Left renal cortex interstitium (tissue), 4 donors: ENCODE measurements at places on chromosomes 6 and 20.

DNA sequence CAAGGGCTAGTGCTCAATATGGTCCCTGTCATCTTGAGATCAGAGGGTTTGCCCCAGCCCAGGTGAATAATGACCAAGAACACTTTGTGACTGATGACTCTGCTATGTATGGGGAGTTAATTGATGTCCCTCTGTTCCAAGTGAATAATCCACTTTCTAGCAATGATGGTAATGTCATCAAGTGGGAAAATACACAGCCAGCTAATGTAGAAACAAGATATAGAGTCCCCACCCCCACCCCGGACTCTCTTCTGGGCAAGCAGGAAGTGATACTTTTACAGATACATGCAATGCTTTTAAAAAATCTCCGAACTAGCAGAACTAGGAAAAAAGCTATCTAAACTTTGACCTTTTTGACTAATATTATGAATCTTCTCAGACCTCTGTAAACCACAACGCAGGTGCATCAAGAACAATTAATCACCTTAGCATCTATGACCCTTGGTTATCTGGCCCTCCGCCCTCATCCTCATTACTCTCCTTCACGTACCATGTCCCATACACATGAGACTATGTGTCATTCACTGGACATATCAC lies 30.5 kb downstream of the CNR1 start:
- no peak for DNase-seq

DNA sequence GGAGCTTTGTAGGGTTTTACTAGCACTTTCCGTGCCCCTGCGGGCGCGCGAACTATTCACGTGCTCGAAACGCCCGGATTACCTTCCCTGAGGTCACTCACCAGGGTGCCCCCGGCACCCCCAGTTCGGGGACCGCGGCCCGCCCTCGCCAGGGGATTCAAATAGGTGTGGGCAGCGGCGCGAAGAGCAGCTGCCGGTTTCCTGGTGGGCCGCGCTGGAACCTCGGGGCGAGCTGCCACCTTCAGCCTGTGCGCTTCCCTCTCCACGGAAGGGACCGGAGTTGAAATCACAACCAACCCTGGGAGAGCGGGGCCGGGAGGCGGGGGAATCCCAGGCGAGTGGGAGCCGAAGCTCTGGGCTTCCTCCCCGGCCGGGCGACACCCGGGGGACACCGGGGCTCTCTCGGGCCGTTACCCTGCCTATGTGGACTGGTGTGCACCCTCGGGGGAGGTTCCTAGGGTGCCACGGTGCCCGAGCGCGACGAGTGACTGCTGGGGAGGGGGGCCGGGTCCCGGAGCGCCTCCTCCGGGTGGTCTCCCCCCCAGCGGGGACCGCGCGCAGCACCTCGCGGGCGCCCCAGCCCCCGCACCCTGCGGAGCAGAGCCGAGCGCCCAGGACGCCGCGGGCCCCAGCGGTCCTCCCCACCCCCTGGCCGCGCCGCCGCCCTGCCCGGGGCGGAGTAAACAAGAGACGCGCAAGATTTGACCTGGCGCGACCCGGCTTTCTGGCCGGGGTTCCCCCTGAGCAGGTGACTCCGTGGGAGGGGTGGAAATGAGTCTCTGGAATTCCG lies 2.1 kb upstream of the HIVEP2 start:
- DNase-seq = peak; percentile 59

DNA sequence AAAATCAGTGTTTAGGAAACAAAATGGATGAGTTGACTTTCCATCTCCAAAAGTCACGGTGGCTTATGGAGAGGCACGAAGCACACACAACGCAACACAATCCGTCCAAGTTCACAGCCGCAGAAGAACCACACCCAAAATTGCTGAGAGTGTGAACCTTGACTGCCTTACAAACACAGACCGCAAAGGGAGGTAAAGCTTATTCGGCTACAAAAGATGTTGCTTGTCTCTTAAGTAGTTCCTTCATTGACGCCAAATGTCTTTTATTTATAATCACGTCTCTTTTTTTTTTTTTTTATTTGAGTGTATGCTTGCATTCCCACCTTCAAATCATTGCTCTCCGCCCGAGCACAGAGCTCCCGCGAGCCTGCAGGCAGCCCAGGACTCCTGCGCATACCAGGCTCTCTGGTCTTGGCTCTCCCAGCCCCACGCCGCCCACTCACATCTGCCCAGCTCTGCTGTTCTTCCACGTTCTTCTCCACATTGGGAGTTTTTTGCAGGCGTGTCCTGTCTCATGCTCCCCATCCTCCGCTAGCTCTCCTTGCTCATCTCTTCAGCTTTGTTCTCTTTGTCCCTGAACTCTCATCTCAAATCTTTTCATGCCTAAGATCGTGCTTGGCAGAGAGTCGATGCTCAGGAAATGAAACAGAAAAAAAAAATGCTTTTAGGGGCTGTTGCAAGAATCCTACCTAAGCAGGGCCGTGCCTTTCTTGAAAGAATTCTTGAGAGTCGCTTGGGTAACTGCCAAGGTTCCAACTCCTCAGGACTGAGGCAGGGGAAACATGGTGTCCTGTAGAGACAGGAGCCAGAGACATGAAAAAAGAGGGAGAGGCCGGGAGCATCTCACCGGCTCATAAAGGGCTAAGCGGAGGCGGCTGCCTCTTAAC lies 25.8 kb downstream of the LY86 start:
- no peak for DNase-seq

DNA sequence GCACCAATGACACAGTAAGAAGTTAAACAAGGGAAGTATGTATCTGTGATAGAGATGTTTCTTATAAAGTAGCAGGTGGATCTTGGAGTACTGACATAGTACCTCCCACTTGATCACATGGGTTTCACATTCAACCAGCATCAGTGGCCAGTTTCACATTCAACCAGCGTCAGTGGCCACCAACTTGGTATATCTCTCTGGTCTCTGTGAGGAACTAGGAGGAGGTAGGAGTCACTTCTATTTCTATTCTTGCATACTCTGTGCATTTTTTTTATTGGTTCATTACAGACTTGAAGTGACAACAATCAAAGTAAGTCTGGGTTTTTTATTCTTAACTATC lies 200.3 kb upstream of the SIM1 start:
- DNase-seq = no peak

- no peak for DNase-seq
Measured at GRCh38 chr6:47027315-47027714, 14.8 kb downstream of the ADGRF1 start.

DNA sequence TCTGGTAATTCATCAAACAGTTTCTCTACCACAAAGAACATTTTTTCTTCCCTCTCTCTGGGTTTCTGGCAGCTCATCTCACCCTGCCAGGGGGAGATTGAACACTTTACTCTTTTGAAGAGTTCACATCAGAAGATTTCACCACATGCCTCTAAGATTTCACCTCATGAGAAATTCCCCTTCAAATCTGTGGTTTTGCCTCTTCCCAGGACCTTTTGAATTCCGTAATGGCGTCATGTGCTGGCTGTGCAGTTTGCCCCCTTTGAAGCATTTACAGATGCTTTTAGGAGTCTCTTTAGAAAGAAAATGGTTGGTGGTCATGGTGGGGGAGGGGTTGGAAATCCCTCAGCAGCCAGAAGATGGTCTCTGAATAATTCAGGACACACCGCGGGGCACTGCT lies 486.1 kb downstream of the QKI start:
- DNase-seq = no peak

GRCh38 chr6:30979690-30980089 lies 3.8 kb upstream of the MUC21 start:
- DNase-seq = no peak

GRCh38 chr20:35225319-35226125 lies 968 bp upstream of the MMP24 start:
- DNase-seq = no peak

- no peak for DNase-seq
Measured at GRCh38 chr6:52514514-52514913, 62.3 kb downstream of the TRAM2 start.

- DNase-seq = no peak
Measured at GRCh38 chr6:166921570-166921969, 34.8 kb downstream of the RNASET2 start.

DNA sequence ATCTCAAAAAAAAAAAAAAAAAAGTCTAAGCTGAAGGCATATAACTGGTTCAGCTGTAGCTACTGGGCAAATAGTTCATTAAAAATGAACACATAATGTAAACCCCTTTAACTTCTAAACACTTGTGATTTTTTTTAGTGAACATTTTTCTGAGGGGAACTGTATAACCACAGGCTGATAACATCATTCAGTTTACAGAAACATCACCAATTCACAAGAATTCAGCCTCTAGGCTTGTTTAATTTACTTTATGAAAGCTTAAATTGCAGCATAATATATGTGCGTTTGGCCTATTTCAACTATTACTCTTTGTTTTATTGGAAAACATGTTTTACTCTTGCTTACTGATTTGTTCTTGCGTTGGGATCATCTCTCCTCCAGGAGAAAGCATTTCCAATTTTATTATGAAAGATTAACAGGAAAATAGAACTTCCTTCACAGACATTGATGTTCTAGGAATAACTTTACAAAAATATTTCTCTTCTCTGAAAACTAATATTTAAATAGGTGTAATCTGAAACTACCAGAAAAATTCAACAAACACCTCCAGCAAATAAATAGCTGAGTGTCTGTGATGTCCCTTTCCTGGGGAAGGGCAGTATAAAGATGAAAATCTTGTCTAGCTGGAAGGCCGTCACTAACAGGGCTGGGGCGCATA lies 284.5 kb downstream of the UST start:
- no peak for DNase-seq

DNA sequence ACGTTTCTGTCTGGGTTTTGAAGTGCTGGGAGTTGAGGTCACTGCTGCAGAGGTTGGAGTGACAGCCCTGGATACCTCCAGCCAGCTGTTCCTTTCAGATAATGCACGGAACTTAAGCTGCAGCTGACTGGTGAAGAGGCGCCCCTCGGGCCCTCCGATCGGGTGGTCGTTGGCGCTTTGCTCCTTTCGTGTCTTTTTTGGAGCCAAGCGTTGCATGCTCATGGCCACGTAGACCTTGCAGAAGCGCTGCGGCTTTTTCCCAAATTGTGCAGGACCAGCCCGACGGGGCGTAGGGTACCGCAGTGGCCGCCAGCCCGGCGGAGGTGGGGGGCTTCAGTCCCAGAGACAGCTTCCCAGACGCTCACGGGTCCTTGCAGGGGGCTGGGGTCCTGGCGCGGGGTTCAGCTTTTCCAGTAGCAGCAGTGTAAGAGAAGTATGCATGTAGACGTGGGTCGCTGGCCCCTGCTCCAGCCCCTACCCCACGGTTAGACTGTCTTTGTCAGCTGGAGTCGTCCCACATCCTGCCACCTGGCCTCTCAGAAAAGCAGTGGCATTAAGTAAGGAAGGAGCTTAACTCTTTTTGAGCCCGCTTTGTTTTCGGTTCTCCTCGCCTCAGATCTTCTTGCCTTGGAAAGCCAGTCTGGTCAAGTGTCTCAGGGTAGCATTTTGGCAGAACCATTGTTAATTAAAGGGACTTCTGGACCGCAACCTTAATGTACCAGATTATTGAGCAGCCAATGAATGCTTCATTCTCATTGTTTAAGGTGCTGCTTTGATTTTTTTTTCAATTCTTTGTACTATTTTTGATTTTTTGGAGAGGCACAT lies 838 bp downstream of the TNFAIP3 start:
- no peak for DNase-seq

- DNase-seq = no peak
Measured at GRCh38 chr6:106789428-106790148, 160.2 kb downstream of the QRSL1 start.

DNA sequence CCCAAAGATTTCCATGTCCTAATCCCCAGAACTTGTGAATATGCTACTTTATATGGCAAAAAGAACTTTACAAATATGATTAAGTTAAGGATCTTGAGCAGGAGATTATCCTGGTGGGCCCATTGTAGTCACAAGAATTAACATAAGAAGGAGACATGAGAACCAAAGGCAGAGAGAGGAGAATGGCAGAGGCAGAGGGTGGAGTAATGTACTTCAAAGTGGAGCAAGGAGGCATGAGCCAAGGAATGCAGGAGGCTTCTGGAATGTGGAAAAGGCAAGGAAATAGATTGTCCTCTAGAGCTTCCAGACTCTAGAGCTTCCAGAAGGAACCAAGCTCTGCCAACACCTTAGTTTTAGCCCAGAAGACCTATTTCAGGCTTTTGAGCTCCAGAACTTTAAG lies 147.4 kb downstream of the MOXD1 start:
- no peak for DNase-seq

DNA sequence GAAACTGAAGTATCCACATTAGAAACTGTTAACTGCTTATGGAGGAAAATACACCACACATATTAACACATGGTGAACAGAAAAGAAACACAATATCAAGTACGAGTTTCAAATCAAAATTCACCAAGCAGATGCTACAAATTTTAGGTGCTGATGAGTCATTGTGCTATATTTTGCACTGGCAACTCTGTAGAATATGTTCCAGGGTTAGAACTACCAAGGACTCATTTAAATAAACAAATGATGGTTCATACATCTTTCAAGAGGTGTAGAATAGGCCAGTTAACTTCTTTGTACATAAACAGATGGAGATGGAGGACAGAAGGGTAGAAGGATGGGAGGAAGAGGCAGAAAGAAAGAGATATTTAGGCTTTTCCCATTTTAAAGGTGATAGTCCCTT lies 184.9 kb downstream of the ARHGAP18 start:
- no peak for DNase-seq

DNA sequence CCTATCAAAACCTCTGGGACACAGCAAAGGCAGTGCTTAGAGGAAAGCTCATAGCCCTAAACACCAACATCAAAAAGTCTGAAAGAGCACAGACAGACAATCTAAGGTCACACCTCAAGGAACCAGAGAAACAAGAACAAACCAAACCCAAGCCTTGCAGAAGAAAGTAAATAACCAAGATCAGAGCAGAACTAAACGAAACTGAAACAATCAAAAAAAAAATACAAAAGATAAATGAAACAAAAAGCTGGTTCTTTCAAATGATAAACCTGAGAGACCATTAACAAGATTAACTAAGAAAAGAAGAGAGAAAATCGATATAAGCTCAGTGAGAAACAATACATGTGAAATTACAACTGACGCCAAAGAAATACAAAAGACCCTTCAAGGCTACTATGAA lies 34.8 kb upstream of the RUNX2 start:
- DNase-seq = no peak

GRCh38 chr6:14126191-14126590 lies 8.6 kb downstream of the CD83 start:
- no peak for DNase-seq

GRCh38 chr20:13800728-13801134 lies 15.9 kb downstream of the NDUFAF5 start:
- no peak for DNase-seq

DNA sequence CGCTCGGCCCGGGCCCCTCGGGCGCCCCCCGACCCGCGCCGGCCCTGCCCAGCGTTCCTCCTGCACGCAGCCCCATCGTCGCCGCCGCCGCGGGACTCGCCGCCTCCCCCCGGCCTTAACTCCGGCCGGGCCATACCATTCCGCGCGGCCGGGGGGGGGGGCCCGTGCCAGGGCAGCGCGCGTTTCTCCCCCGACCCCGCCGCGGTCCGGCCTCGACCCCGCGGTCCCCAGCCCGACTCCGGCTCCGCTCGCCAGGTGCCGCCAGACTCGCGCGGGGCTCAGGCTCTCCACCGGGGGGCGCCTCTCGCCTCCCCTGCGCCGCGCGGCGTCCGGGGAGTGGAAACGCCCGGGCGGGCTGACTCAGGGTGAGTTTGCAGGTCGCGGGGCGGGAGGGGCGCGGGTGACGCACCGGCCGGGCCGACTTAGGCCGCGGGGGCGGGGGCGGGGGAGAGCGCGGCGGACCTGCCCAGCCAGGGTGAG lies at the start of gene SRXN1:
SRXN1 (minus strand) TSS at position 91 of the 480 bp plus-strand sequence; CDS start at position 76, 15 bp downstream.
- no peak for DNase-seq
